Femur (tissue), 1 donor: ENCODE measurements at places on chromosomes 5 and 9.

DNA sequence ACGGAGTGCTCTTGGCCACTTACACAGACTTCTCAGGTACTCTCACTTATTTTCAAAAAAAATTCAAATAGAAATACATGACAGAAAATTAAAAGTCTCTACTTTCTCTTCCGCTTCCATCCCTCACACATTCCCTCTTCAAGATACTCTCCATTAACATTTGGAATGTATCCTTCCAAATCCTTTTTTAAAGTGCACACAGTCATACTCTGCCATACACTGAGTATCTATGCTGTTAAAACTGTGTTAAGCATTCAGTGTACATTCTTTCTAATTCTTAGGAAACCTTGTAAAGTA is 15.5 kb downstream of the GOLPH3 start:
- no peak for DNase-seq

DNA sequence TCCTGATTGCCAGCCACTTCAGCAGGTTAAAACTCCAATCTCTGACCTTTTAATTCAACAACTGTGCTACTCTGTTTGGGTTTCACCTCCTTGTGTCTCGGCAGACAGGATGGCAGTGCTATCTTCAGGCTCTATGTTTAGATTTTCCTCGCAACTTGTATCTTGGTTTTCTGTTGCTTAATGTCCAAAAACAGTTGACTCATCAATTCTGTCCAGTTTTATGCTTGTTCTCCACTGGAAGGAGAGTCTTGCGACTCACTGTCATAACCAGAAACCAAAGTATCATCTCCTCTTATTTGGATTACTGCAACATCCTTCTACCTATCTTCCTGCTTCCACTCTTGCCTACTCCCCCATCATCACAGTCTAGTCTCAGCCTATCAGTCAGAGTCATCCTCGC is 130.9 kb upstream of the ADAMTS16 start:
- DNase-seq = no peak

DNA sequence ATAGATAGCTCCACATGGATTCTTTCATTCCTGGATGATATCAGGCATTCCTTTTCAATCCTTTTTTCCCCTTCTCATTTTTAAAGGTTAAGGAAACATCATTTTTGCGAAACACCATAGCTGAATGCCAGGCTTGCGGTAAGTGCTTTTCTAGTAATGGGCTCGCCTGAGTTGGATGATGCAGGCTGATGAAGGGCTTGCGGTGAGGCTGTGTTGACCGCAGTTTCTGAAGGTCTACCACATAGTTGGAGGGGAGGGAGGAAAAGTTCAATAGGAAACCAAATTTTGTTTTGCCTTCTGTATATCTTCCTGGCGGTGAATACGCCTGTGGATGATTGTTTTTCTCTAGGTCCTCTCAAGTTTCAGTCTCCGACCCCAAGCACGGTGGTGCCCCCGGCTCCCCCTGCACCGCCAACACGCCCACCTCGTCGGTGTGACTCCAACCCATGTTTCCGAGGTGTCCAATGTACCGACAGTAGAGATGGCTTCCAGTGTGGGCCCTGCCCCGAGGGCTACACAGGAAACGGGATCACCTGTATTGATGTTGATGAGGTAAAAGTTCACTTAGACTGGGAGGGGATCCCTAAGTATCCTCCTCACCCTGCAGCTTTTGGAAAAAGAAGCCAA is 24.3 kb downstream of the THBS4 start:
- peak; percentile 45 for DNase-seq

DNA sequence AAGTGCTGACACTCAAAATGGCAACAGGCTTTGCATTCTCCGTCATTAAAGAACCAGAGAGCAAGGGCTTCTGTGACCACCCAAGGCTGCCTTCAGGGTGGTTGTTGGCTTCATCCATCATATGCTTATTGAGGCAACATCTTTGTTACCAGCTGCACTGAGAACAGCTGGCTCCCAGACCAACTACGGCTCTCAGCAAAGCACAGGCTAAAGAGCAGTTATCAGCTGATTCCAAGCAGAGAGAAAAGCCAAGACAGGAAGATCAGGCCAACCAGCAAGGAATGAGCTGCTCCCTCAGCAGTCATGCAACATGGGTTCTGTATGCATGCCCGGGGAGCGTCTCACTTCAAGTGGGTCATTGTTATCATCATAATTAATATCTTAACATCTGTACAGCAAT is 358.9 kb downstream of the ACTL7B start:
- DNase-seq = no peak

GRCh38 chr9:29393064-29393463 is 1819.8 kb upstream of the C9orf72 start:
- DNase-seq = no peak

- no peak for DNase-seq
These were observed 5.7 kb upstream of the TRAF1 start for GRCh38 chr9:120932086-120932823.

DNA sequence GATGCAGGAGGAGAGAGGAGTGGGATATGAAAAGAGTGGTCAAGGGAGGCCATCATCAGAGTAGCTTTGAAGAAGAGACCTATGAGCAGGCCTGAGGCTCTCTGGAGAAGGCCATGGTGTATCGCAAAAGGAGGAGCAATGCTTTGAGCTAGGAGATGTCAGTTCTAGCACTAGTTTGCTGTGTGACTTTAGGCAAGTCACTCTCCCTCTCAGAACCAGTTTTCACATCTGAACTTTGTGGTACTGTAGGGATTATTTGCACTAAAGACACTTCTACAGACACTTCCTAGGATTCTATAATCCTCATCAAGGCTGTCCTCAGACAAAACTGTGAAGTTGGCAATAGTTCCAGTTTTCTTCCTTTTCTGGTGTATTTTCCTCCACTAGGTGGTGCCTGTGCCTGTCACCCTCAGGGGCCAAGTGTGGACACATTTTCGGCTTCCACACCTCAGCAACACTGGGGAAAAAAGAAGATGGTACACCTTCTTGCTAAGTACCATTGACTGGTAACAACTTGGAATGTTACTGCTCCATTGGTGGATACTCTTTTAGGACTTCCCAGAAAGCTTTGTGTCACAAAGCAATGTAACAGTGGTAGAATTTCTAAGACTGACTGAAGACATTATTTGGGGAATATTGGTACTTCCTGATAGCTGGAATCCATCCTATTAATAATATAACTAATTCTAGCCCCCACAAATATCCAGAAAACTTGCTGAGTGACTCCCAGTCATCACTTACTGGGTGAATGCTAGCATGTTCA is 9.9 kb downstream of the PAPPA start:
- no peak for DNase-seq

DNA sequence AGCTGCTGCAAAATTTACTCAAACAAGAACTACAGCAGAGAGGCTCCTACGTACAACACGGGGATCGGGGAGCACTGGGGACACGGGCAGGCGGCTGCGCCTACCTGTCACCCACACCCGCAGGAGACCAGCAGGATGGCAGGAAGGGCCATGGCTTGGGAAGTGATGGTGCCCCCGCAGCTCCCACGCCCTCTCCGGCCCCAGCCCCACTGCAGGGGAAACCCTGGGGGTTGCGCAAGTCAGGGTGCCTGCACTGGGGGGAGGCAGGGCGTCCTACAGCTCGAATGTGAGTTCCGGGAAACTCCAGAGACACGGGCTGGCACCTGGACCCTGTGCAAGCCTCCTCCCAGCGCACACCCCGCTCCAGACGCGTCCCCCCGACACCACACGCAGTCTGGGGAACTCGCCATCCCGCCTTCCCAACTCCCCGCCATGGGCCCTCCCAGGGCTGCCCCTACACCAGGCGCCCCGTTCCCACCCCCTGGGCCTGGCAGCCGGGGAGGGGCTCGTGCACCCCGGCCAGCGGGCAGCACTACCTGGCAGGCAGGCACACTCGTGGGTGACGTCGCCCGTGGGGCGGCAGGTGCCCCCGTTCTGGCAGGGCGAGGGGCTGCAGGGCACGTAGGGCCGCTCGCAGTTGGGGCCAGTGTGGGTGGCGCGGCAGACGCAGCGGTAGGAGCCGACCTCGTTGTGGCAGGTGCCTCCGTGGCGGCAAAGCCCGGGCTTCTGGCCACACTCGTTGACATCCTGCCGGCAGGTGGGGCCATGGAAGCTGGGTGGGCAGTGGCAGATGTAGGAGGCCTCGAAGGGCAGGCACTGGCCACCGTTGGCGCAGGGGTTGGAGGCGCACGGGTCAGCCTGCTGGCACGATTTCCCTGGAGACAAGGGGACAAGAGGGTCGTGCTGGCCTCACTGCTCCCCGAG is 23.3 kb downstream of the NOTCH1 start:
- no peak for DNase-seq
